ENCODE measurements at places on chromosomes 2 and 18.

- DNase-seq, result no peak
Measured at GRCh38 chr2:145155196-145155595, 635.3 kb upstream of the ZEB2 start.

- no peak for DNase-seq
Measured at GRCh38 chr2:165105926-165106325, 97.9 kb downstream of the SCN3A start.

- peak; percentile 68 for DNase-seq
Measured at GRCh38 chr2:181456660-181457120, 496 bp upstream of the ITGA4 start.

DNA sequence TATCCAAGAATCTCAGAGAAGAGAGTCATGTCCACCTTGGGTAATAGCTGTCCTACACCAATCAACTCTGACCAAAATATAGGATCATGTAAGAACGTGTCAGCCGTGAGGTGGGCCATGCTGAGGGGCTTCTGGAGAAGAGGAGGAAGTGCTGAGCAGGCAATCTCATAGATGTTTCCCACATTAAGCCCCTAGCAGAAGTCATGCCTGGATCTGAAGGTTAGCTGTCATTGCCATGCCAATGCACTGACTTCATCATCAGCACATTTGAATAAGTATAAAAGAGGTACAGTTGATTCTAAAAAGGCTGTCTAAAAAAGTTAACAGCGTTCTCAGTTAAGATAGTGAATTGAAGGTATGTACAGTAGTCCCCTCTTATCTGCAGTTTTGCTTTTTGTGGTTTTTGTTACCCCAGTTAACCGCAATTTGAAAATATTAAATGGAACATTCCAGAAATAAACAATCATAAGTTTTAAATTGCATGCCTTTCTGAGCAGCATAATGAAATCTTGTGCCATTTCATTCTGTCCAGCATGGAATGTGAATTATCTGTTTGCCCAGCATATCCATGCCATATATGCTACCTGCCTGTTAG, 67.2 kb upstream of the TMEM17 start:
- DNase-seq, result no peak

DNA sequence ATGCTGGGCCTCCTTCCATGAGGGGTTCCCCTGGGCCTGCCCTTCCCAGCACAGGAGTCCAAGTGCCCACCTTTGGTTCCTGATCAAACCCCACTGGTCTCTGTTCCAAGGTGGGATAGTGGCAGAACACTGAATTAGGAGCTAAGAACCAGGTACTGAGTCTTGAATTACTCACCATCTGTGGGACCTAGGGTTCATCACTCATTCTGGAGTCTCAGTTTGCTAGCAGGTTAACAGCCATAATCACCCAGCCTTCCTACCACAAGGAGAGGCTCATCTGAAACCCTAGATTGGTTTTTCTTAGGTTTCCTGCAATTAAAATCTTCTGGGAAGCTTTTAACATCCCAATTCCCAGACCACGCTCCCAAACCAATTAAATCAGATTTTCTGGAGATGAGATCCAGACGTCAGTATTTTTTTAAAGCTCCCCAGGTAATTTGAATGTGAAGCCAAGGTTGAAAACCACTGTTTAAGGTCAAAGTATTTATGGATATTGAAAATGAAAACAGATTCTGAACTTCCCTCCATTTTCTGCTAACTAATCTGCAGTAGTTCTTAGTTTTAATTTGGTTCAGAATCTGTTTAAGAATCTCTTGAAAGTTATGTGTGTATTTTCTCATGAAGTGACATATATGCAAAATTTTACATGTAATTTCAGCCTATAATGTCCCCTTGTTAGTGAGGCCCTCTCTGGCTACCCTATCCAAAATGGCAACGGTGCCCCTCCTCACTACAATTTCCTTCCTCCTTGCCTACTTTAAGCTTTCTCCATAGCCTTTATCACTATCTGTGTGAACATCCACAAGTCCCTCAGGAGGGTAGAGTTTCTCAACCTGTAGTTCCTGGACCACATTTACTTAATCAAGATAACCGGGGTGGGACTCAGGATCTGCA, 166.5 kb upstream of the CXCR4 start:
- DNase-seq, result no peak

DNA sequence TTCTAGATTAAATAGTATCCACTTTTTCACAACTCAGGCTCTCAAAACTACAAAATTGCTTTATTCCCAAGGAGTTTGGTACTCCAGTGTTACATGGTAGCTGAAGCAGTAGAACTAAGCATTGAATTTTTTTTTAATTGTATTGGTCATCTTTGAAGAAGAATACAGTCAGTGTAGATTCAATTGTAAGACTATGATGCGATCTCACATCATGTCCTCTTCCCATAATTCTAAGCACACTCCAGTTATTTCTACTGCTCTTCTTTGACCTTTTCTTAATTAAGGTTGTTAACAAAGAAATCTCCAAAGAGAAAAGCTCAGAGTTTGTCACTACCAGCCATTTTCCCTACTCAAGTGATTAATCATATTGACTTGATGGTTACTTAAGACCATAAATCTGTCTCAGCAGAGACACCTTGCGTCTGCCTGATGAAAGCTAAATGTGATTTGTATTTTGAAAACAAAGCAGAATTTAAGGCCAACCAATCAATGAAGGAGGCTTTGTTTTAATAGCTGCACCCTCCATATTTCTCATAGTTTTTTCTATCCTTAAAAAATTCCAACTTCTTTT, 130.2 kb downstream of the DTNA start:
- no peak for DNase-seq

- no peak for DNase-seq
Measured at GRCh38 chr18:44497311-44497710, 183.4 kb upstream of the SETBP1 start.

DNA sequence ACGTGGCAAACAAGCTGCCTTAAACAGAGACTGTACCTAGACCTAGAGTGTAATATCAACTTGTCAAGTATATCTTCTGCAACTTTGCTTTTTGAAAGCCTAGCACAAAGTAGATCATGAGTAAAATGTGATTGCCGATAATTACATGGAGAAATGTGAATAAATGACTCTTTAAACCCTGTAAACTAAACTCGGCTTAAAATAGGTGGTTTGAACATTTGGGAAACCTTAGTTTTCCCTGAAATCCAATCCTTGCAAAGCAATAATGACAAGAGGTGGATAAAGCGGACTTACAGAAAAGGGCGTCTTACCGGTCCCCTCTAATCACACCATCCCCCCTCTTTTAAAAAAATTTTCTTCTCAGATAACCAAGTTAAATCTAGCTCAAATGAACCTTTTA, 549 bp upstream of the PSMD14 start:
- no peak for DNase-seq

- DNase-seq, result no peak
Measured at GRCh38 chr2:40535972-40536371, 84.1 kb upstream of the SLC8A1 start.
